Activated CD8-positive, alpha-beta T cell treated with anti-CD3 and anti-CD28 coated beads for 36 hours (primary cell): ENCODE measurements at places on chromosomes 11 and 22.

DNA sequence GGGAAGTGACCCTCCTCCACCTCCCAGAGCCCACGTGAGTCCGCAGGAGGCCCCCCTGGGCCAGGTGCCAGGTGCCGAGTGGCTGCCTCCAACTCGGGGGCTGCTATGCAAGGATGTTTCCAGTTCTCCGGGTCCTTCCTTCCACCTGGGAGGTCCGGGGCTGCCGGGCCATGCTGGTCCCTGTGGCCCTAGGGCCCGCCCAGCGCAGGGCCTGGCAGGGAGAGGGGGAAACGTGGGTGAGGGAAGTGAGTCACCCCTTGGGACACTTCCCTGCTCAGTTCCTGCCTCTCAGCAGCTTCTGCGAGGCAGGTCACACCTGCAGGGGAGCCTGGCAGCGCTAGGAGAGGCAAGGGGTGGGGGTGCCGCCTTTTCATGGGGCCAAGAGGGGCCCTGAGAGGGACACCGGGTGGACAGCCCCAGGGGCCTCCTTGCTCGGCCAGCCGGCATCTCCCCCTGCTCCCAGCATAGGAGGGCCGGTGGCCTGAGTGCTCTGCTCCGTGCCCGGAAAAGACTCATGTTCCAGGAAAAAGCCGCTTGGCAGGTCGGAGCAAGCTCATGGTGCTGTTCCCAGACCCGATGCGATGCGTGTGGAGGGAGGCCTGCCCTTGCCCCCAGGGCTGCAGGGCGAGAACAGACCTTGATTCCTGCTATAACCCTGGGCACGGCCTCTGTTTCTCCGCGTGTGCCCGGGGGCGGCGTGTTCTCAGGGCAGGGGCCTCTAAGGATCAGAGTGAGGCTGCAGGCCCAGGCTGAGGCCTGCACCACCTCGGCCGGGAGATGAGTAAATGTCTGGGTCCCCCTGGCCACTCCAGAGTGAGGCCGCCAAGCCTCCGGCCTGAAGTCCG is 30.3 kb upstream of the WNT7B start:
- DNase-seq = peak; percentile 43

GRCh38 chr11:1841511-1842148 is 2.8 kb downstream of the TNNI2 start:
- no peak for DNase-seq

DNA sequence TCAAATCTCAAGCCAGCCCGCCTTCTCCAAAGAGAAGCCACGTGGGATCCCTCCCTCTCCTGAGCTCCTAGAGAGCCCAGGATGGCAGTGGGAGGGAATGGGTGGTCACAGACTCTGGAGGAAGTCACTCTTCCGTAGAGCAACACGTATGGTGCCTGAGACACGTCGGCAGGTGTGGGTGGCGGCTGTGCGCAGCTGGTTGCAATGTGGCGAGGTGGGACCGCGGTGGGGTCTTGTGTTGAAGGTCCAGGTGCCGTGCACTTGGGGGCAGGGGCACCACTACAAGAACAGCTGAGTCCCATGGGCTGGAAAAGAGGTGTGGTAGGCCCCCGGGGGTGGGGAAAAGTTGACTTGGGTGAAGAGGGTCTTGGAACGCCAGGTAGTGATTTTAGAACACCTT is 13.4 kb upstream of the CCND1 start:
- no peak for DNase-seq

DNA sequence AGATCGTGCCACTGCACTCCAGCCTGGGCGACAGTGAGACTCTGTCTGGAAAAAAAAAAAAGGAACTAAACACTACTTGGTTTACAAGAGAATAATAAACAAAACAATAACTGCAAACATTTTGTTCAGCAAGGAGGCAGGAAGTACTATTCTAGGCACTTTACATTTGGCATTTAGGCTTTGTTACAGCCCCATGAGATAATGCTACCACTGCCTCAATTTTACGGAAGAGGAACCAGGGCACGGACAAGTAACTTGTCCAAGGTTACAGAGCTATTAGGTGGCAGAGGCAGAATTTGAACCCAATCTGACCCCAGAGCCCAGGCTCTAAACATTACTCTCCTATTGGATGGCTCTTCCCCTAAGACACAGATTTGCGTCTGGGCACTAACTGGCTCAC is 108.7 kb upstream of the AKIP1 start:
- no peak for DNase-seq

- no peak for DNase-seq
Measured at GRCh38 chr22:28417431-28417830, 262.2 kb downstream of the TTC28 start.

DNA sequence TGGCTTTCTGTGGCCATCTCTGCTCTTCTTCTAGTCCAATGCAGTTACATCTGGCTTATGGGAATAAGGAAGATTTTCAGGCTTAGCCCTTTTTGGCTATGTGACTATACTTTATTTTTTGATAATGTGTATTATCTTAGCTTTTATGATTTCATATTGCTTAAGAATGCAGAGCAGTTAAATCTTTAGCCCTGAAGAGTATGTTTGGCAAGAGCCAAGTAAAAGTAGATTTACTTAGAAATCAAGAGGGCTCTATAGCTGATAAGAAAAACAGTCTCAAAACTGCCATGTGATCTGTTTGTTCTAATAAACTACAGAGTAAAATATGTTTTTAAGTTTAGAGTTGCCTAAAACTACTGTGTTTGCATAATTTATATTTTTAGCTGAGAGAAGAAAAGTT is 61.2 kb downstream of the RNF169 start:
- DNase-seq = no peak

DNA sequence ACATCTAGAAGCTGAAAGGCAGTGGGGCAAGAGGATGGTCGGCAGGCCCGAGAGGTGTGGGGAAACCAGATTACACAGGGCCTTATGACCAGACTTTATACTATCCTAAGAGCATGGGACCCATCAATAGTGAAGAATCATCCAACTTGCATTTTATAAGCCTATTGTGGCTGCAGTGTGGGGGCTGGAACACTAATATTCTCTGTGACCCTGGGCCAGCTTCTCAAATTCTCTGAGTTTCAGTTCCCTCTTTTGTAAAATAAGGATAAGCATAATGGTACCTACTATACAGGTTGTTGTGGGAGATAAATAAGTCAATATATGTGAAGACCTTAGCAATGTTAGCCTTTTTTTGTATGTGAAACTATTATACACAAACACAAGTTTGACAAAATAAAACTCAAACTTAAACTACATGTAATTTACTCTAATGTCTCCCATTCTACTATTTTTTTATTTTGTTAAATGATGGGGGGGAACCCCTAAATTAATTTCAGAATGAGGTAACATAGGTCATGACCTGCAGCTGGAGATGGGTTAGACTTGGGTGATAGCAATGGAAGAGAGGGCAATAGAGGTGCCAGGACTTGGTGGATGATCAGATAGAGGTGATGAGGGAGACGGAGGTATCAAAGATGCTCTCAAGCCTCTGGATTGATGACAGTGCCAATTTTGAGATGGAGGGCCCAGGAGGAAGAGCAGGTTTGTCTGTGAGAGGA is 30.1 kb downstream of the SMCO4 start:
- DNase-seq = no peak

DNA sequence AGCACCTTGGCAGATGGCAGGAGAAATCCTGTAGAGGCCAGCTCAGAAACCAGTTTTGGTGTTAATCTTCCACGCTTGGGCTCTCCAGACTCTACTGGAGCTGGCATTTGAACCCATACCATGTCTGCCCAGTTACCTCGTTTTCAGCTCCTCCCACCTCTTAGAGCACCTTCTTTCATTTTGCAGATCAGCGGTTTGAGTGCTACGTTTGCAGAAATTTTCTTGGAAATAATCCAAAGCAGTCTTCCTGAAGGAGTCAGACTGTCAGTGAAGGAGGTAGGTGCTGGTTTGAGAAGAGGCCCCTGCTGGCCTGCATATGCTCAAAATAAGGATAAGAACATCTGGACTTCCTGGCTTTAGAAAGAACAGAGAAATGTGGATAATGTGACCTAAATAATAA is 13.7 kb downstream of the COA4 start:
- no peak for DNase-seq
